ENCODE measurements at places on chromosomes 4 and X.

DNA sequence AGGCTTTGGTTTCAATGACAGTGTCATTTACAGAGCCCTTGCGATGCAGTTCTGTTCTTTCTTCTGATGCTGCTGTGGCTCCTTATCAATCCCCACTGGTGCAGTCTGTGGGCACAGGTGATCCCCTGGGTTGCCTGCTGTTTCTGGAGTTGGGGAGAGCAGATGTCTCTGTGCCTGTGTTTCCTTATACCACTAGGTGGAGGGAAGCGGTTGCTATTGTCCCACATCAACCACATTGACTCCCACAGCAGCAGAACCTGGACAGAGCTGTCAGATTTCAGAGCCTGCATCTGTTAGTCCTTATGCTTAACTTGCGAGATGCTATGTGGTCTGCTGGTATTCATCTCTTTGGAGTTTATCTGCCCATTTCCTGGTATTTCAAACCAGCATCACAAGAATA lies 57.7 kb downstream of the NEIL3 start:
- no peak for DNase-seq
- no peak overlapping the region for H3K4me3 ChIP-seq
- no peaks in the 10 kb centered on the region for H3K27me3 ChIP-seq
- H3K27ac ChIP-seq, result no peak overlapping the region

DNA sequence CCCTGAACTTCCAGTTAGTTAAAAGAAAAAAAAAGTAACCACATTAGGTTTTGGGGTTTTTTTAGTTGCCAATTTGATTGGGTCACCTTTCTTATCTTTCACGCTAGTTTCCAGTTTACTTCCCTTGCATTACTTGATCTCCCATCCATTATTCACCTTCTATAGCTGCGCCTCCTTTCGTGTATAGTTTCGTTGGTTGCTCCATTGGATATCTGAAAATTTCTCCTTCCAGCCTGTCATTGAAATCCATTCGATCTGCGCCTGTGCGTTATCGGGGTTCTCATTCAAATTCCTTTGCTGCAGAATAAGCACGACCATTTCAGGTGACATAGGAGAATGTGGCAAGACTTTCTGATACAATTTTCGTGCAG lies 764 bp downstream of the TRAPPC11 start:
- peak overlapping the region; percentile 96 for H3K4me3 ChIP-seq
- no peaks in the 10 kb centered on the region for H3K27me3 ChIP-seq
- H3K27ac ChIP-seq, result peak overlapping the region; percentile 94
- peaks cover 39% of the 10 kb centered on the region for H3K4me1 ChIP-seq
- DNase-seq, result no peak

GRCh38 chr4:51885363-51885762 lies 42.4 kb downstream of the DCUN1D4 start:
- H3K4me3 ChIP-seq, result no peak overlapping the region
- H3K36me3 ChIP-seq, result peaks cover 7% of the 10 kb centered on the region
- peak overlapping the region; percentile 33 for H3K27ac ChIP-seq

DNA sequence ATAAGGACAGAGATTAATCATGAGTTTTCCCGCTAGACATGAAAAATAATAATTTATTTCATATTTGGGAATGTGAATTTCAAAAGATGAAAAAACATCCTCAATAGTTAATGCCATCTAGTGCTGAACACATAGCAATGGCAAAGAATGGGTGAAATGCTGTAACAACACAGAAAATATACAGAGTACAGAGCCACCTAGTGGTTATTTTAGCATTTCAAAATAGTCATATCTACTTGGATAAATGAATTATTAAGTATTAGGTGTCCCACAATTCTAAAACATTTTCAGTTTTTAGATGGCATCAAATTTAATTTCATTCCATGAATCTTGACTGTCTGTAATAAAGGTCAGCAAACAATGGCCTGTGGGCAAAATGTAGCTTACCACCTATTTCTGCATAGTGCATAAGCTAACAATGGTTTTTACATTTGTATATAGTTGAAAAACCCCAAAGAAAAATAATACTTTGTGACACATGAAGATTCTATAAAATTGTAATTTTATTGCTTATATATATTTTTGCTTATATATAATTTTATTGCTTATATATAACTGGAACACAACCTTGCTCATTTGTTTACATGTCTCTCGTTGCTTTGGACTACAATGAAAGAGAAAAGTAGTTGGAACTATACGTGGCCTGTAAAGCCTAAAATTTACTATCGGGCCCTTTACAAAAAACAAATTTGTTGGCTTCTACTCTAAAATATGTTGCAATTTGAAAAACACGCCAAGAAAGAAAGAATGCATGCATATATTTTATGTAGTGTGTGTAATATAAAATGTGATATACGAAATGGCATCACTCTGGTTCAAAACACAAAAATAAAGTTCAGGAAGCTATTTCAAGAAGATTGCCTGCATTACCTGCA lies 99.1 kb upstream of the FAM47C start:
- H3K4me1 ChIP-seq, result no peaks in the 10 kb centered on the region
- no peak overlapping the region for H3K27ac ChIP-seq
- no peak for DNase-seq
- H3K4me3 ChIP-seq, result no peak overlapping the region
- H3K27me3 ChIP-seq, result no peaks in the 10 kb centered on the region

- peak overlapping the region; percentile 57 for H3K4me3 ChIP-seq
- H3K36me3 ChIP-seq, result peaks cover 2% of the 10 kb centered on the region
- H3K27me3 ChIP-seq, result peaks cover 86% of the 10 kb centered on the region
- H3K27ac ChIP-seq, result no peak overlapping the region
These were observed 52.4 kb upstream of the TMEM33 start for GRCh38 chr4:41882625-41883347.

DNA sequence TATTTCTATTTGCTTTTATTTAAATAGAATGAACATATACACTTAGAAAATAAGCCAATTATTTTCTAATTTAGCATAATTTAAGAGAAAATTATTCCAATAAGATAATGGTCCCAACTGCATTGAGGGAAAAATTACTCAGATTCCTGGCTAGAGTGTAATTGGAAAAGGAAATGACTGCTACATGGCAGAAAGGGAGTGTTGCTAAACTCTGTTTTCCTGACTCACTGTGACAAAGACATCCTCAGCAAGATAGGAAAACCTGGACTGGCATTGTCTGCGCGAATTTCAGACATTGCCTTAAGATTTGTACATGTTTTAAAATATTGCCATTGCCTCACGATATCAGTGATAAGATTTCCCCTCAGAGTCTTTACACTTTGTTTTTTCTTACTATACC lies 8.2 kb downstream of the TNIP3 start:
- H3K36me3 ChIP-seq, result peaks cover 14% of the 10 kb centered on the region
- peaks cover 38% of the 10 kb centered on the region for H3K4me1 ChIP-seq
- peak overlapping the region; percentile 32 for H3K4me3 ChIP-seq

- no peaks in the 10 kb centered on the region for H3K4me1 ChIP-seq
- no peaks in the 10 kb centered on the region for H3K27me3 ChIP-seq
- H3K27ac ChIP-seq, result no peak overlapping the region
These were observed 56.6 kb upstream of the NRK start for GRCh38 chrX:105765691-105766090.

- peaks cover 10% of the 10 kb centered on the region for H3K4me1 ChIP-seq
- DNase-seq, result no peak
- no peaks in the 10 kb centered on the region for H3K27me3 ChIP-seq
- no peak overlapping the region for H3K27ac ChIP-seq
These were observed 87.7 kb upstream of the STS start for GRCh38 chrX:7059859-7060258.

DNA sequence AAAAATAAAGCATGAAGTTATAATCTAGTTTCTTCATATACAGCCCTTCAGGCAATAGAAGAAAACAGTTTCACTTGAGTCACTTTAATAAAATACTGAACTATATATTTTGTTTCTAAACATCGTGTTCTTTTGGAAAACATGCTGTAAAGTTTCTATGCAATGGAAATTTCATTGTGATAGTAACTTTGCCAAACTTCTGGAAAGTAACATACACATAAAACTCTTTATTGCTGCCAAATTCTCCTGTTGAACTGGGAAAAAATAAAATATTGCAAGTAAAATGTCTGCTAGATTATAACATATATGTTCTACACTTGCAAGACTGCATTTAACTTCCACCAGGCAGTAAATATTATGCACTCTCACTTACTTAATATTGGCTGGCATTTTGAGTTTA lies 635.4 kb downstream of the SPRY1 start:
- H3K27me3 ChIP-seq, result no peaks in the 10 kb centered on the region
- no peak overlapping the region for H3K27ac ChIP-seq
- no peak overlapping the region for H3K4me3 ChIP-seq
- no peak for DNase-seq

GRCh38 chr4:56633486-56633885 lies 47.6 kb downstream of the HOPX start:
- H3K27me3 ChIP-seq, result no peaks in the 10 kb centered on the region
- H3K36me3 ChIP-seq, result no peaks in the 10 kb centered on the region
- DNase-seq, result no peak
- no peaks in the 10 kb centered on the region for H3K4me1 ChIP-seq
- H3K4me3 ChIP-seq, result no peak overlapping the region
- H3K27ac ChIP-seq, result no peak overlapping the region

GRCh38 chr4:168221301-168221700 lies 97.3 kb downstream of the DDX60 start:
- H3K36me3 ChIP-seq, result peaks cover 56% of the 10 kb centered on the region
- H3K4me1 ChIP-seq, result no peaks in the 10 kb centered on the region
- no peak overlapping the region for H3K27ac ChIP-seq
- DNase-seq, result no peak
- no peak overlapping the region for H3K4me3 ChIP-seq
- H3K27me3 ChIP-seq, result no peaks in the 10 kb centered on the region

GRCh38 chr4:142574306-142574705 lies 271.8 kb downstream of the INPP4B start:
- H3K4me3 ChIP-seq, result no peak overlapping the region
- peaks cover 18% of the 10 kb centered on the region for H3K4me1 ChIP-seq
- peak overlapping the region; percentile 50 for H3K27ac ChIP-seq
- no peak for DNase-seq

DNA sequence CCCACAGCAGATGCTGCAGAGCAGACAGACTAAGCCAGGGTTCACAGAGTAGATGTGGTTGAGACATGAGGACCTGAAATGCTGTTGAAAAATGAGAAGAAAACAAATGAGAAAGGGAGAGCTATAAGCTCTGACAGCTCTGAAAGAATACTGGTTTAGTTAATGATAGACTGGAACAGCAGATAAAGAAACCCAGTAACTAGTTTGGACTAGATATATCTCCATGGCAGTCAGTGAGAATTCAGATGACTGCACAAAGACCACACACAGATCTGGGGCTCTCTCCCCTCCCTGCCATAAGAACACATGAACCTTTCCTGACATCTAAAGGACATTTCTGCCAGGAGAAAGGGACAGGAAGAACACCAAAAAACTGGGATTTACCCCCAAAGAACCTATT lies 8.2 kb downstream of the NAA11 start:
- no peaks in the 10 kb centered on the region for H3K4me1 ChIP-seq
- DNase-seq, result no peak
- H3K4me3 ChIP-seq, result no peak overlapping the region
- H3K27me3 ChIP-seq, result no peaks in the 10 kb centered on the region
- H3K27ac ChIP-seq, result no peak overlapping the region

GRCh38 chr4:184215709-184216328 lies 1.9 kb downstream of the ENPP6 start:
- no peak overlapping the region for H3K27ac ChIP-seq
- no peak for DNase-seq
- no peaks in the 10 kb centered on the region for H3K36me3 ChIP-seq
- H3K27me3 ChIP-seq, result peaks cover 47% of the 10 kb centered on the region
- no peak overlapping the region for H3K4me3 ChIP-seq

DNA sequence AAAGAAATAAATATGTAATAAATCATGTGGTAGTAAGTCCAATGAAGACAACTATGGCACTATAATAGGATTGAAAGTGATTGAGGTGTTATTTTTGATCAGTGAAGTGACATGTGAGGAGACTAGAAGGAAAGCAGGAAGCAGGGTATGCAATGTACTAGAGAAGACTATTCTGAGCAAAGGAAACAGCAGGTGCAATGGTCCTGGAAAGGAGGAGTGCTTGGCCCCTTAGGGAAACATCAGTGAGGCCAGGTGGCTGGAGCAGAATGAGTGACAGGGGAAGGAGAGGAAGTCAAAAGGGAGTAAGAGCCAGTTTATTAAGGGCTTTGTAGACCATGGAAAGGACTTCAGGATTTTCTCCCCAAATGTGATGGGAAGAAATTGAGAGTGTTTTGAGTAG lies 207.6 kb upstream of the HCCS start:
- H3K36me3 ChIP-seq, result no peaks in the 10 kb centered on the region
- no peaks in the 10 kb centered on the region for H3K27me3 ChIP-seq
- no peak overlapping the region for H3K4me3 ChIP-seq
- H3K4me1 ChIP-seq, result no peaks in the 10 kb centered on the region
- H3K27ac ChIP-seq, result no peak overlapping the region
- no peak for DNase-seq

DNA sequence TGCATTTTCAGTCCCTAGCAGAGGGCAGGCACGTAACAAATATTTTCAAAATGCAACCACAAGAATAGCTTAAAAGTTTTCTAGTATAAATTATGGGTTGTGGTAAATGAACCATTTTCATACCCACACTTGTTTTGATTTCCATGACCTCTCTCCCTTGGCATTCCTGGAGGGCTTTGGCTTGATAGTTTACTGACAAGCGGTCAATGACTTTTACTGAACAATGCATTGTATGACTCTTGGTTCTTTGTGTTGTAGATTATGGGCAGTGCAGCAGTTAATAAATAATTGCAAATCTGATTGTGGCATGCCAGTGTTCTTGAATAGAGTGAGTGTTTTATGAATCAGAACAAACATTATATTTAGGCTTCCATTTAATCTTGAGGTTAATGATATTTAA lies 285.2 kb upstream of the ARX start:
- H3K27ac ChIP-seq, result no peak overlapping the region
- H3K36me3 ChIP-seq, result no peaks in the 10 kb centered on the region
- H3K4me1 ChIP-seq, result no peaks in the 10 kb centered on the region

DNA sequence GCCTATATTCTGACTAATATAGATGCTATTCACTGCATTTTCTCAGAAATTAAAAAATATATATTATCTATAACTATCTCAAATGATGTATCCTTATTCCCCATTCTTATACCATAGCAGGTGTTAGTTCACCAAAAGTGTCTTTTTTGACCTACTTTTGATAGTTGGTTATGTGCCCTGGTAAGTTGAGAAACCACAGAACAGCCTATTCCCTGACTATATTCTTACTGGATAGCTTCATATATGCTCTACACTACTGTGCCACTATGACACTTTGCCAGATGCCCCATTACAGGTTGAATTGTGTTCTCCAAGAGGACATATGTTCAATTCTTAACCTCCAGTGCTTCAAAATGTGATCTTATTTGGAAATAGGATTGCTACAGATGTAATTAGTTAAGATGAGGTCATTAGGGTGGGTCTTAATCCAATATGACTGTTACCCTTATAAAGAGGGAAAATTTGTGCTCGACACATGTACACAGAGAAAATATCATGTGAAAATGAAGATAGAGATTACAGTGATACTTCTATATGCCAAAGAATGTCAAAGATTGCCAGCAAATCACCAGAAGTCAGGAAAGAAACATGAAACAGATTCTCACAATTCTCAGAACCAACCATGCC lies 76.1 kb downstream of the LRBA start:
- no peaks in the 10 kb centered on the region for H3K36me3 ChIP-seq
- DNase-seq, result no peak
- peaks cover 32% of the 10 kb centered on the region for H3K4me1 ChIP-seq

- no peak overlapping the region for H3K4me3 ChIP-seq
- no peaks in the 10 kb centered on the region for H3K36me3 ChIP-seq
- H3K4me1 ChIP-seq, result no peaks in the 10 kb centered on the region
- DNase-seq, result no peak
- H3K27me3 ChIP-seq, result no peaks in the 10 kb centered on the region
These were observed 13.1 kb upstream of the SULT1B1 start for GRCh38 chr4:69773484-69773883.

Data from central memory CD8-positive, alpha-beta T cell (primary cell).